ENCODE measurements at places on chromosomes 6 and 20.

DNA sequence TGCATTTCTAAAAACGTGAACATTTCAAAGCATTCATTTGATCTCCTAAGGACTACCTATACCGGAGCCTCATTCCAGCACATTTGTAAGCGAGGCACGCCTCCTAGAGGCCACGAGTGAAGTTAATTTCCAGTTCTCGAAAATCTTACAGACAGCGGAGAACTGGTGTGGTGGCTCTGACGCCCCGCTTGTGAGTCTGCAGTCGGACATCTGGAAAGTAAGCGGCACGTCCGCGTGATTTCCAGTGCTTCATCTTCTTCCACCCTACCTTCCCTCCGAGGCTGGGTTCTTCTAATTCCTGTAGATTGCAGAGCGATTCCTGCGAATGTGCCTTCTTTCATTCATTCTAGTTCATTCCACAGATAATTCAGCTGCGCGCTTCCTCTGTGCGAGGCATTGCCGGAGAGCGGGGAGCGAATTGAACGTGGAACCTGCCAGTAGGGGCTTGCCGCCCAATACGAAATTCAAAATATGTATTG is 810 bp upstream of the PRIM2 start:
- peak; percentile 83 for DNase-seq

DNA sequence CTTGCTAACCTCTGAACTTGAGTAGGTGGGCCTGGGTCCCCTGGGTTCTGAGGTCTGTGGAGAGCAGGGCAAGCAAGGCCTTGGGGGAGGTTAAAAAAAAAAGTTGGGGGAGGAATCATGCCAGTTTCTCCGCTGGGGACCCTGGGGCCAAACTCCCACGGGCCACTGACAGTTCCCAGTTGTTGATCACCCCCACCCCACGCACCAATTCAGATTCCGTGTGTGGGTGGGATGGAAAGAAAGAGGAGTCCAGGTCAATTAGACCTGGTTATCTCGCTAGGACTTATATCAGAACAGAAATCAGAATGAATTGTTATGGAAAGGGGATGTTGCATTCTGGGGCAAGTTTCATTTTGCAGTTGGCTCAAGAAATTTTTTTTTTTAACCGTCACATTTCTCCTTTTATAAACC is 46.7 kb upstream of the SUPT3H start:
- DNase-seq = no peak

GRCh38 chr20:58251979-58252591 is 23.6 kb upstream of the ANKRD60 start:
- no peak for DNase-seq

DNA sequence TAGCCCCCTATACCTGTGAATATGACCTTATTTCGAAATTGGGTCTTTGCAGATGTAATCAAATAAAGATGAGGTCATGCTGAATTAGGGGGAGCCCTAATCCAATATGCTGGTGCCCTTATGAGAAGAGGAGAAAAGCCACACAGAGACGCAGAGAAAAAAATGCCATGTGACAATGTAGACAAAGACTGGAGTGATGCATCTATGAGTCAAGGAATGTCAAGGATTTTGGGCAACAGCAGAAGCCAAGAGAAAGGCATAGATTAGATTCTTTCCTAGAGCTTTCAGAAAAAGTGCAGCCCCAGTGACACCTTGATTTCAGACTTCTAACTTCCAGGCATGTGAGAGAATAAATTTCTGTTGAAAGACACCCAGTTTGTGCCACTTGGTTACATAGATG is 47.4 kb upstream of the HS3ST5 start:
- no peak for DNase-seq

GRCh38 chr6:139017227-139017626 is 11.3 kb upstream of the ABRACL start:
- DNase-seq = no peak

DNA sequence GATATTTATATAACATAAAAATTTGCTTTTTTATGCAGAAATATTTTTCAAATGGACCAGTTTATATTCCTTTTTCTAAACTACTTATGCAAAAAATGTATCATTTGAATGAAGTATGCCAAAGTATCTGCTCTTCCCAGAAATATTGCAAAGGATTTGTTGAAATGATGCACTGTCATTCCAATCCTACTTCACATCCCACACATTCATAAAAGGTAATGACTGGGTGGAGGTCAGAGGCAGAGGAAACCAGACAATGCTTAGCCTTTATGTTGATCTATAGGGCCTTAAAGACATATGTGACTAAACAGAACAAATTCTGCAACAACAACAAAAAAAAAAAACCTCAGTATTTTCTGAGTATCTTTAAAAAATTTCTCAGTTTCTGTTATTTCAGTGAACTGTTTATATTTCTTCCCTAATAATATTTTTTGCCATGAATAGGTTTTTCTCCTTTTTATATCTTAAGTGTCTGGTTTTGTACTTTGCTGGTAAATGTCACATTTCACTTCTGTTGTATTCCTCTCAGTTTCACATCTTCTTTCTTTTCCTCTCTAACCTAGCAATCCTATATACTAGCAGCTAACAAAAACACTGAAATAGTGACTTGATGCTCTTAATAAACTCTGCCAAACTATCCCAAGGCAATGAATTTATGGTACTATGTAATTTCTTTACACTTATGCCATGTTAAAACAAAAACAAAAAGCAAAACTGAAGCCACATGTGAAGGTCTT is 374.1 kb downstream of the BCKDHB start:
- DNase-seq = no peak

DNA sequence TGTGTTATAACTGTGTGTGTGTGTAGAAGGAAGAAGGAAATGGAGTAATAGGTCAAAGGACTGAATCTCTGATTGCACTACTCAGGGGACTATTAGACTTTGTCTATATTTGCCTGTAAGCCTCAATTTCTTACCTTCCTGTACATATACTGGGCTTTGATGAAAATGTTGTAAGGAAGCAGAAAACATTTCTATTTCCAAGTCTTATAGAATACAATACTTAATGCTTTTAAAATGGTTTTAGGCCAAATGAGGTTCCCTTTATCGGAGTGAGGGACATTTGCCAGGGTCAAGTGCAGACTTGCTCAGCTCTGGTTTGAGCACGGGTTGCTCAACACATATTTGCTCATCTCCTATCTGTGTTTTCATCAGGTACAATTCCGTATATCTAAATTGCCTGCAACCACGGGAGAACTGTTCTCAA is 28.3 kb downstream of the MEP1A start:
- no peak for DNase-seq

DNA sequence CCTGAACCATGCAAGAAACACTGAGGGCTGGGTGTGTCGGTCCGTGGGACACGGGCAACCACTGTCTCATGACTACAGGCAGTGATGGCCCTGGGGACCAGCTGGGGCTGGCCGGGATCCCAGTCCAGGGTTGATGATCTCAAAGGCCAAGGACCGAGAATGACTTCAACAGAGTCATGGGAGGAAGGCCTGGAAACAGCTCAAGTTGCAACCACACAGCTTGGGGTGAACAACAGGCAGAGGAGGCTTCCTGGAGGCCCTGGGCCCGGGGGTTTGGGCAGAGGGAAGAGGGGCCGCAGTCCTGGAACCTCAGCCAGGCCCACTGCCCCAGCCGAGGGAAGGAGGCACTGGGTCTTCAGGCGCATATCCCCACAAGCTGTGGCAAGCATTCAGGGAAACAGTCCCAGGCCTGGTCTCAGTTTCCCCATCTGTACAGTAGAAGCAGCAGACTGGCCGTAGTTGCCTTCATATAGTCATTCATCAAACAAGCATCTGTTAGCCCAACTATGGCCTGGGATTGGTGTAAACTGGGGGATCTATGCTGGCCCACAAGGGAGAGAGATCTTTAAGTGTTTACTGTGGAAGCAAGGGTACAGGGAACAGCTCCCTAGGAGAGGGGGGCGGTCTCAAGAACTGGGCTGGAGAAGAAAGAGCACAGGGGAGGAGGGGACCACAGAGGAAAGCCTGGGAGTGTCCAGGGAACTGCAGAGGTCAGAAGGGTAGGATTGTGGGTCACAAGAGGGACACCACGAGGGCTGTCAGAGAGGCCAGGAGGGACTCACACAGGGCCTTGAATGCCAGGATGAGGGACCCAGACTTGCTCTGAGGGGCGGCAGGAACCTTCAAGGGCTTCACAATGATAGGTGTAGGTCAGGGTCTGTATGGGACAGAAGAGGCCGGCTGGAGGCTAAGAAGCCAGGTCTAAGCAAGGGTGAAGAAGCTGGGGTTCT is 2.1 kb downstream of the MYL9 start:
- no peak for DNase-seq

All from CD4-positive, alpha-beta T cell treated with Interleukin-6 at 100 ng/mL for 8 hours (primary cell).